ENCODE measurements at places on chromosomes 4 and X. TPM values are rescaled to one million over a fixed set of nuclear protein-coding genes. Genes with fewer than 3 reads are reported as not detected.

Gene MUC7
- not detected for total RNA-seq

Gene CXCL9
- total RNA-seq: 0.17 TPM

Gene FGF16
- total RNA-seq: 0.22 TPM

Gene MAGEA10
- not detected for total RNA-seq

Gene DUX4
- total RNA-seq: not detected

Gene ASIC5
- total RNA-seq: not detected
